ENCODE measurements at places on chromosomes 7 and 10.

DNA sequence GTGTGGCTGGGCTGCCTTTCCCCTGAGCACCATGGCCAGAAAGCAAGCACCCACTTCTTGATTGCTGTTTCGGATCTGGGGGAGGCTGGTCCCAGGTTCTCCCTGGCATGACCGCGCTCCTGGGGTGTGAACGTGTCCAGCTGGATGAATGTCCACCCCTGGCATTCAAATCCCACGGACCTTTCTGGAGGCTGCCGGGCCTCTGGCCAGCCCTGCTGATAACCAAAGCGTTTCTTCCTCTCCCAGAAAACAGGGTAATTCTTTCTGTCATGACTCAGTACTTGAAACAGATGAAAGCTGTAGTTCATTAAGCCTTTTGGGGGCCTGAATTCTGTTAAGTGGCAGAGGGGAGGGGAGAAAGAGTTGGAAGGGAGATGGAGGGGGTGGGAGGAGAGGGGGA, 73.1 kb upstream of the SAMD8 start:
- DNase-seq, result no peak

DNA sequence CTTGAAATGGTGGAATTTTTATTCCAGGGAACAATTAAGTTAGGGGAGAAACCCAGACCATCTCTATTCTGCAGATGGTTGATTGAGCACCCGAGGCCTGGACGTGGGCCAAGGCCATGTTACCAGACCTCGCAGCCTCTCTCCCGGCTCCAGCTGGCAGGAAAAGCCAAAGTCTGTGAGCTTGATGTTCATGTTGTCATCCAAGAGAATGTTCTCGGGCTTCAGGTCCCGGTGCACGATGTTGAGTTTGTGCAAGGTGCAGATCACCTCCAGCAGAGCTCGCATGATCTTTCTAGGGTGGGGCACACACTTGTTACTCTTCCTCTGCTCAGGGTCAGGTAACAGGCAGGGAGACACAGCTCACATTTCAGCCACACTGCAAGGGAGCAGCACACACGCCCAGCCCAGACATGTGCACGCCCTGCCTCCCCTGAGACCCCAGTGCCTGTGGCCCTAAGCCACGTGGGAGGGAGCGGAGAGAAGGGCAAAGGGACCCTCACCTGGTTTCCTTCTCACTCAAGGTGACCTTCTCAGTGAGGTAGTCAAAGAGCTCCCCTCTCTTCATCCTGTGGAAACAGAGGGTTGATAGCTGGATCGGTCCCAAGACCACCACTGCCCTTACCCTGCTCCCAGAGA, 9.5 kb downstream of the PHKG1 start:
- DNase-seq, result peak; percentile 40

- no peak for DNase-seq
Observed at GRCh38 chr7:30167901-30168300, 33.1 kb downstream of the MTURN start.

DNA sequence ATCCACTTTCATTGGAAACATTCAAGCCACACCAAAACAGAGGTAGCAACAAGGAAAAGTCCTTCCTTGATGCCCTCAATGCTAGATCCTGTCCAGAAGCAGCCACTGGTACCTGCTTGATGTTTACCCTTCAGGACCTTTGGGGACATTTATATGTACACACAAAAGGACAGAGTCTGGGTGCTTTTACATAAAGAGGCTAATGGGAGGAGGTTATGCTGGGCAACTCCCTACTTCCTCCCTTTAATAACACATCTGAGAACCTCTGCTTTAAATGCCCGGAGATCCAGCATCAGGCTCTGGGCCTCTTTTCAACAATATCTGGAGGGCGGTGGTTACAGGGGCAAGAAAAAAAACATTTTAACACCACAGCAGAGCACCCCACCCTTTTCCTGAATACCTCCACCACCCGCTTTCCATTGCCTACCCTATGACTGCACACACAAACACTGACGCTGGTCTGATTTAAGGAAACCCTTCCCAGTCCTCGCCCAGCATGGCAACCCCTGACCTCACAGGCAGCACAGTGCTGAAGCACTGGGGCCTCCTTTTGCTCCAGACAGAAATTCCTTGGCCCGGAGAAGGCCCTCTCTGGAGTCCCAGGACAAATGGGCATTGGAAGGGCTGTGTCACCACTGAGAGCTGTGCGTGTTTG, 39.3 kb upstream of the DUSP5 start:
- no peak for DNase-seq

DNA sequence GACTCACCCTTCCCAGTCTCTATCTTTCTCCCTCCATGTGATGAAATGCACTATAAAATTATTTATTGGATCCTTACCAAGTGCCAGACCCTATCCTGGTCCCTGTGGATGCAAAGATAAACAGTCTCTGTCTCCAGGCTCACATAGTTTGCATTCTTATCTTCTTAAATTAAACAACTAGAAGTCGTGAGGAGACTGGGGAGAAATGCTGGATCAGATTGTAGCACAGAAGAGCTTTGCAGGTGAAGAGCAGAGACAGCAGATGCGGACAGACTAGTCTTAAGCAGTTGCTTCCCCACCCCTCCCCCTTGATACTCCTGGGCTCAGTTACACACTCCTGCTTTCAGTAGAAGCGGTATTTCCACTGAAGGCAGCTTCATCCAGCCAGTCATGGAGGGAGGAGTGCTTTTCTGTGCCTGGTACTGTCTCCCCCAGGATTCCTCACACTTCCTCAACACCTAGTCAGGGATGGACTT, 20.8 kb upstream of the CDK1 start:
- no peak for DNase-seq

DNA sequence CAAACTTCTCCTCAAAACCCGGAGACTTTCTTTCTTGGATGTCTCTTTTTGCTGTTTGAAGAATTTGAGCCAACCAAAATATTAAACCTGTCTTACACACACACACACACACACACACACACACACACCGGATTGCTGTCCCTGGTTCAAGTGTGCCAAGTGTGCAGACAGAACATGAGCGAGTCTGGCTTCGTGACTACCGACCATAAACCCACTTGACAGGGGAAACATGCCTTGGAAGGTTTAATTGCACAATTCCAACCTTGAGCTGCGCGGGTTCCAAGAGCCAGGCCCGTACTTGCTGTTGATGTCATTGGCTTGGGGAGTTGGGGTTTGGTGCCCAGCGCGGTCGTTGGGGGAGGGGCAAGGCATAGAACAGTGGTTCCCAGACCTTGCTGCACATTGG, 1.7 kb downstream of the EGFR start:
- DNase-seq, result no peak

GRCh38 chr10:31072451-31072850, 40.8 kb upstream of the ZNF438 start:
- DNase-seq, result no peak

- DNase-seq, result no peak
Observed at GRCh38 chr10:96288151-96288621, 16.0 kb upstream of the DNTT start.

GRCh38 chr7:69147631-69148030, 450.6 kb upstream of the AUTS2 start:
- no peak for DNase-seq

DNA sequence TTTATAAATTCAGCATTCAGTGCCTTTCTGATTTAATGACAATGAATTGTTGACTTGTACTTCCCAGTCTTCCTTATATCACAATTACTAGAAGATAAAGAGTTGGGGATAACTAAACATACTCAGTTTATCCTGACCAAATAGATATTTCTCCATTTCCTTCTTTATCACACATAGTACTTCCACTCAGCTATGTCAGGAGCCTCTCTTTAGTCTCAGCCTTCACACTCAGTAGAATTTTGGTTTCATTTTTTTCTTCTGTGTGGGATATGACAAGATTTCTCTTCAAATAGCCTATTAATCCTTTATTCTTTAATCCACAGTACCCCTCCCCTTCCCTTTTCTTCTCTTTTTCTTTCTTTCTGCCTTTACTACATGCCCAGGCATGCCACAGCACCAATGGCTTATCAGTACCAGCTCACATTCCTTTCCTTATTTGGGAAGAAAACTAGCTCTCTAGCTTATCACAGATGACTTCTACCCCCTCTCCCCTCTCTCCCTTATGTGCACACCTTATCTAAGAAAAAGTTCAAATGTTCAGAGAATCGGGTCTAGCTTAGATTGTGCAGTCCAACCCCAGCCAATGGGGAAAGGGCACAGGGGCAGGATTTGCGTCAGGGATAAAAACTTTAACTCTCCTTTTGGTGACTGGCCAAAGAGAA, 109.0 kb downstream of the PHF14 start:
- no peak for DNase-seq

DNA sequence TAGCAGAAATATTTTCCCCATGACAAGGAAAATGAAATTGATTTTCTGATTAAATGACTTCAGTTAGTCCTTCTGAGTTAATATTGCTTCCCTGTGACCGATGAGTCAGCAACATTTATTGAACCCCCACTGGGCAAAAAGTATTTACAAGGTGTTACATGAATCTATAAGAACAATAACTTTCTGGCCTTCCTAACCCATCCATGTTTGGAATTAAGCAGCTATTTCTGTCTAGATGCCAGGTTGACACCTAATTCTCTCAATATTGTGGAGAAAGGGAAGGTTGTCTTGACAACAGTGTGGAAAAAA, 112.9 kb upstream of the JAZF1 start:
- no peak for DNase-seq

GRCh38 chr7:23184709-23185359, 3.0 kb downstream of the NUP42 start:
- peak; percentile 7 for DNase-seq

DNA sequence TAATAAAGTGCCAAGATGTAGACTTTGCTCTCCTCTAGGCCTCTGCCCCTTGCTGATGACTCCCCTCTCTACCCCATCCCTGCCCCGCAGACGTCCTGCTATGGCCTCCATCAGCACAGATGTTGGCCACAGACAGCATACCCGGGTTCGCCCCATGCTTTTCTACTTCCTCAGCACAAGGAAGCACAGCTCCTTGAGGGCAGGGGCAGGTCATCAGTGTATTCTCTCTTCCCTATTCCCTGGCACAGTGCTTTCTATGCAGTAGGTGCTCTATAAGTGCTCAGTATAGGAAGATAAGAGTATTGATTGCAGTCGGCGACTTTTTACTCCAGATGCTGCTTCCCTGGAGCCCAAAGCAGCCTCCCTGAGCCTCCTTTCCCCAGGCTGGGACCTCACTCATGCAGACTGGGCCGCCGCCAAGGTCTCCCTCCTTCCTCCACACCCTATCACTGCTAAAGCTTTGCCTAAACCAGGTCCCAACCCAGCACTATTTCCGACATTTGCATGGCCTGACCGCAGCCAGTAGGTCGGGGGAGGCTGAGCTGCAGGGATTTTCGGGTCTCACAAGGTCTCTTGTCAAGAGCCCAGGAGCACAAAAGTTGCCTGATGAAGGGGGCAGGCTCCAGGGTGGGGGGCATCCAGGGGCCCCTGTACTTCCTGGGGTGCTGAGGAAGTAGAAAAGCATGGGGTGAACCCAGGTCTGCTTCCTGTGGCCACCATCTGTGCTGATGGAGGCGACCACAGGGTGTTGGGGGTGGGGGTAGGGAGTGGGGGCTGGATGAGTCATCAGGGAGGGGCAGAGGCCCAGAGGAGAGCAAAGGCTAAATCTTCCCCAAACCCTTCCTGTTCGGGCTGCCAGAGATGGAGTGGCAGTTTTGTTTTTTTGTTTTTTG, 8.0 kb downstream of the CALHM3 start:
- DNase-seq, result no peak

- no peak for DNase-seq
Observed at GRCh38 chr7:81114633-81115032, 195.8 kb upstream of the SEMA3C start.

DNA sequence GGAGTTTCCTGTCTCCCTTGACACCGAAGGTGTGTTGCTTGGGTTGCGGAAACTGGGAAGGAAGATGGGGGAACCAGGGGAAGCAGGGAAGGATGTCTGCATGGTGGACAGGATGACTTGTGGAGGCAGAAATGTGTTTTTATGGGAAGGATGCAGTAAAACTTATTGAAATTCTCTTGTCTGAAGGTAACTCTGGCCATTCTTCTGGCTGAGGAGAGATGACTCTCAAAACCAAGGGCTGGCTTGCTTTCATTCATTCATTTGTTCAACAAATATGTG, 1.5 kb downstream of the UBTD1 start:
- no peak for DNase-seq

DNA sequence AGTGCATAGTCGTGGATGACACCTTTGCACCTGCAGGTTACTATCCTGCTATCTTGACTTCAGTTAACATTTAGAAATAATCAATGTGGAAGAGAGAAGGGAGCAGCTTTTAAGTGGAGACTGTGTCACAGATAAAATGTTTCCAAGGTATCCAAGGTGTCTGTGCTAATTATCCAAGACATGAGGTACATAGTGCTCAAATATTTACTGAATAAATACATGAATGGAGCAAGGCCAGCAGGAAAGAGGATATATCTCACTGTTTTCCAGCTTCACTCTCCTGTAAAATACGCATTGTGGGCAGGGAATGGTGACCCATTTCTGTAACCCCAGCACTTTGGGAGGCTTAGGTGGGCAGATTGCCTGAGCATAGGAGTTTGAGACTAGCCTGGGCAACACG, 552.4 kb downstream of the PHTF2 start:
- DNase-seq, result peak; percentile 24

GRCh38 chr10:65341323-65341925, 1584.4 kb upstream of the LRRTM3 start:
- no peak for DNase-seq

GRCh38 chr10:35274498-35275060, 61.7 kb upstream of the CCNY start:
- no peak for DNase-seq

- no peak for DNase-seq
Observed at GRCh38 chr7:8536431-8536830, 103.0 kb downstream of the NXPH1 start.

DNA sequence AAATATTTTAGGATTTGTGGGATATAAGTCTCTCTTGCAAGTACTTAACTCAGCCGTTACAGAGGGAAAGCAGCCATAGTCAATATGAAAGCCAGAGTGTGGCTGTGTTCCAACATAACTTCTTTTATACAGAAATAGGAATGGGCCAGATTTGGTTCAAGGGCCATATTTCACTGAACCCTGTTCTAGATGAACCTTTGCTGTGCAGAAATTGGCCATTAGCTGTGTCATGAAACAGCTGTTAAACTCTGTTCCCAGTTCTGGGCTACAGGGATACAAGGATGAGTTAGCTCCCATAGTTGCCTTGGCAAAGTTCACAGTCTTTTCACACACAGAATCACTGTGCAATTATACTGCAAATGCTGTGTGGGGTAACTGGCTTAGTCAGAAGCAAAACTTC, 213.9 kb upstream of the LRRN3 start:
- DNase-seq, result no peak

- no peak for DNase-seq
Observed at GRCh38 chr10:89159761-89160160, 47.4 kb downstream of the CH25H start.

Measured in NCI-H1417 (cell line).